ENCODE measurements at places on chromosomes 12 and 14. TPM values are rescaled to one million over a fixed set of nuclear protein-coding genes. Genes with fewer than 3 reads are reported as not detected.

GRCh38 chr14:88919502-88919901 lies 95.1 kb downstream of the TTC8 start:
- no peak overlapping the region for H3K27ac ChIP-seq
- H3K4me3 ChIP-seq: no peak overlapping the region
- no peaks in the 10 kb centered on the region for H3K36me3 ChIP-seq
- no peaks in the 10 kb centered on the region for H3K27me3 ChIP-seq
- no peak for DNase-seq

GRCh38 chr14:23929822-23930294 lies 23.7 kb upstream of the DHRS4 start:
- H3K4me1 ChIP-seq: no peaks in the 10 kb centered on the region
- no peaks in the 10 kb centered on the region for H3K36me3 ChIP-seq
- no peak overlapping the region for H3K4me3 ChIP-seq
- no peaks in the 10 kb centered on the region for H3K27me3 ChIP-seq
- peak; percentile 87 for DNase-seq
- H3K27ac ChIP-seq: no peak overlapping the region

TMEM253 gene
- total RNA-seq: not detected

- no peaks in the 10 kb centered on the region for H3K27me3 ChIP-seq
- no peak overlapping the region for H3K4me3 ChIP-seq
Measured at GRCh38 chr14:33810308-33810707, 140.6 kb downstream of the EGLN3 start.

GRCh38 chr14:31690056-31690455 lies 128.9 kb downstream of the NUBPL start:
- no peak for DNase-seq
- H3K27ac ChIP-seq: no peak overlapping the region
- no peaks in the 10 kb centered on the region for H3K4me1 ChIP-seq
- no peaks in the 10 kb centered on the region for H3K36me3 ChIP-seq

DNA sequence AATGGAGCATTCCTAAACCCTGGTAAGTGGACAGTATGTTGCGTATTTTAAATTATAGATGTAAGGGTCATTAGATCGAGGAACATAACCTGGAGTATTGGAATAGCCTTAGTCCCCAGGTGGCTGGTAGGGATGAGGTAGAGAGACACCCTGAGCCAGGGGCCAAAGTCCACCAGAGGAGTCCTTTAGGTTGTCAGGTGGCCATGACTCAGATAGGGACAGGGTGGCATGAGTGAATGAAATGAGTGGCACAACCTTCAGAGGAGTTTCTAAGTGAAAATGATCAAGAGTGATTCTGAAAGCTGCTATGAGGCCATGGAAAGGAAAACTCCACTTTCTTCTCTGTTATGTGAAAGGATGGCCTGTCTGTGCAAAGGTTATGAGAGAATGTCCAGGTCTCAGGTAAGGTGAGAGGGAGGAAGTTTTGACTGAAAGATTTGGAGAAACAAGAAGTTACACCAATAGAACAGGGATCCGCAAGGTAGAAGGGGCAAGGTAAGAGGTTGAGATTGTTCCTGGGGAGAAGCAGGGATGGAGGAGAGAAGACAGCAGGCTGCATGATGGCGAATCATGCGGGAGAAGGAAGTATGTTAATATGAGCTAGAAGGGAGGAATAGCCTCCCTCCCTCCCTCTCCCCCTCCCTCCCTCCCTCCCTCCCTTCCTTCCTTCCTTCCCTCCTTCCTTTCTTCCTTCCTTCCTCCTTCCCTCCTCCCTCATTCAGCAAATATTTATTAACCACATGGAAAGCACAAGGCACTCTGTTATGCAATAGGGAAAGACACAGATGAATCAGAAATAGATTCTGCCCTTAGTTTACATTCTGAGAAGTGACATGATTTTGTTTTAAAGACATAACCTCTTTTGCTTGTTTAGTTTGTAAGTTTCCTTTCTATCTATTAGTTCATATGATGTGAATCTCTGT lies 14.0 kb upstream of the RIPK3 start:
- no peaks in the 10 kb centered on the region for H3K4me1 ChIP-seq
- peaks cover 22% of the 10 kb centered on the region for H3K27me3 ChIP-seq
- no peak overlapping the region for H3K27ac ChIP-seq
- no peak for DNase-seq
- H3K36me3 ChIP-seq: no peaks in the 10 kb centered on the region

DNA sequence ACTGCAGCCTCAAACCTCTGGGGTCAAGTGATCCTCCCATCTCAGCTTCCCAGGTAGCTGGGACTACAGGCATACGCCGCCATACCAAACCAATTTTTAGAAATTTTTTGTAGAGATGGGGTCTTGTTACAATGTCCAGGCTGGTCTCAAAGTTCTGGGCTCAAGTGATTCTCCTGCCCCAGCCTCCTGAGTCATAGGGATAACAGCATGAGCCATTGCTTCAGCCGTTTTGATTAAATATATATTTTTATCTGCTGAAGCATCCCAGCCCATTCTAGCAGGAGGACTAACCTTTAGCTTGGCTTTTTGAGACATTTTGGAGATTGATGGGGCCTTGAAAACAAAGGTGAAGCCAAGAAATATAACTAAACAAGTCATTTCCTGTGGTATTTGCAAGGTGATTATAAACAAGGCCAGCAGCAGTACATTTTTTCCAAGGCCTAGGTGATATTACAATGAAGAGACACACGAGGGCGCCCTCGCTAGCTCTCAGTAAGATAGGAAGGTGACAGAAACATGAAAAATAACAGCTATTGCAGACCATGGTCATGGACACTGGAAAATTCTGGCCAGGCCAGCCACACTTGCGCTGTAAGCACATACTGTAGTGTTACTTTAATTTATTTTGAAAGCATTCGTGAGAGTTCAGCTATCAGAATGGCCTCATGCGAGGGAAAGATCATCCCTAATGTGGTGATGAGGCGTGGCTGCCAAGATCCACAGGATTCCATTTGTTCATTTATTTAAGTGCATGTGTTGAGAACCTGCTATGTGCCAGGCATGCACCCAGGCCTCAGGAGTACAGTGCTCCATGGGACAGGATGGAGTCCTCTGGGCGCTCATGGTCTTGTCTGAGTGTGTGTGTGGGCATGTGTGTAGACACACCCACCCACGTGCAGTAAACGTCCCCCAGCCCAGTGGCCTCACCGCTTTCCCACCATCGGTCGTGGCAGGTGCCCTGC lies 63.5 kb downstream of the DGLUCY start:
- peak; percentile 81 for DNase-seq
- H3K4me3 ChIP-seq: no peak overlapping the region
- no peak overlapping the region for H3K27ac ChIP-seq
- no peaks in the 10 kb centered on the region for H3K4me1 ChIP-seq

ETV6 gene
- 5.1 TPM for total RNA-seq

AKAP3 gene
- total RNA-seq: 1.1 TPM

DNA sequence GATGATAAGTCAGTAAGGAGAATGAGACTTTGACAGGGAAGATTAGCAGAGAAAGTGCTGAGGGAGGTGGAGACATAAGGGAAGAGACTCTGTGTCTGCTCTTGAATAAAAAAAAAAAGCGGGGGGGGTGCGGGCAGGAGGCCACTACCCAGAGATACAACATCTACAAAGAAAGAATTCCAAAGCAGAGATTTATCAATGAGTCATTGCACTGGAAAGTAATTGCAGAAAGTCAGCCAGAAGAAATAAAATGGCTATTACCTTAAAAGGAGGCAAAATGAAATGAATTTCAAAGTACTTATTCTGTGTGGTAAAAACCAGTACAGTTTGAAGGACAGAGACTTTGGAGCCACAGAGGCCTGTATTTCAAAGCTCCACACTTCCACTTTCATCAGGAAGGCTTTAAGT lies 267.1 kb upstream of the PRKD1 start:
- no peak overlapping the region for H3K27ac ChIP-seq
- no peaks in the 10 kb centered on the region for H3K36me3 ChIP-seq
- no peak for DNase-seq
- no peaks in the 10 kb centered on the region for H3K27me3 ChIP-seq
- H3K4me3 ChIP-seq: no peak overlapping the region

DNA sequence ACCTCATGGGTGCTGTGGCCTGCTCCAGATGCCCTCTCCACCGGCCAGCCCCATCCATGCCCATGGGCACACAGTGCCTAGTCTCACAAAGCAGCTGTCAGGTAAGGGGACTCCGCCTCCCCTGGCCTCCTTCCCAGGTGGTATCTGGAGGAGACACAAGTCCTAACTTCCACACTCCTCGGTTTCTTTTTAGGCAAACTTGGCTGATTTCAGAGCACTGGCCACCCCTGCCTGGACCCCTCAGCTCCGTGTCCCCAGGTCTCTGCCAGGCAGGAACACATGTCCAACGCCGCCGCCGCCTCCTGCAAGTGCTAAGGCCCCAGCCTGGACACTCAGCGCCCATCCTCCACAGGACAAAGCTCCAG lies 324.1 kb upstream of the DIO3 start:
- H3K4me1 ChIP-seq: peaks cover 12% of the 10 kb centered on the region
- DNase-seq: no peak
- no peak overlapping the region for H3K4me3 ChIP-seq
- H3K27me3 ChIP-seq: no peaks in the 10 kb centered on the region
- H3K27ac ChIP-seq: no peak overlapping the region

GRCh38 chr12:131189781-131190180 lies 236.1 kb downstream of the ADGRD1 start:
- H3K4me1 ChIP-seq: no peaks in the 10 kb centered on the region
- H3K4me3 ChIP-seq: no peak overlapping the region
- H3K27me3 ChIP-seq: no peaks in the 10 kb centered on the region
- no peak for DNase-seq

DNA sequence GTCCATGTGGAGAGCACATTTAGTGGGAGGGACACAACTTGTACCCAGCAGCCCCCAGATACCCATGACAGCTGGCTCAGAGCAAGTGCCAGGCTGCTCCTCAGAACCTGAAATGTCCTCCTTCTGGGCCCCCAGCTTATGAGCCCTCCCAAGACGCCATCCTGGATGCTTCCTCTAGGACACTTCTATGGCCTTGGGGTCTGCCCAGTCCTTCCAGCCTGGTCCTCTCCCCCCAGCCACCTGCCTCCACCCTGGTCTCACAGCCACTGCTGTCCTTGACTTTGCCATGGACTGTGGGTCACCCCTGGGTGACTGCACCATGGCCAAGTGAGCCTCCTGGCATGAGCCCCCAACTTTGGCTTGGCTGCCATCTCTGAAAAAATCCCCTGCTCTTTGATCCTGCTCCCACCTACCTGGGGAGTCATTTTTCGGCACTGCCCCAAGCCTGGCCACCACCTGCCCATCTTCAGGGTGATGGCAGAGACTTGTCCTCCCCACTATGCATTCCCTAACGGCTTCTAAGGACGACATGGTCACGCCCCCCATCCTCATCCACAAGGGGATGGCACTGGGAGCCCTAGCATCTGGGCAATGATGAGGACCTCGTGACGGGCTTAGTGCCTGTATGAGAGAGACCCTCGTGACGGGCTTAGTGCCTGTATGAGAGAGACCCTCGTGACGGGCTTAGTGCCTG lies 323.7 kb downstream of the TMEM121 start:
- DNase-seq: no peak
- H3K27me3 ChIP-seq: peaks cover 40% of the 10 kb centered on the region
- no peak overlapping the region for H3K27ac ChIP-seq
- H3K36me3 ChIP-seq: no peaks in the 10 kb centered on the region
- H3K4me1 ChIP-seq: no peaks in the 10 kb centered on the region

- no peak overlapping the region for H3K4me3 ChIP-seq
- DNase-seq: no peak
- H3K36me3 ChIP-seq: no peaks in the 10 kb centered on the region
- no peaks in the 10 kb centered on the region for H3K27me3 ChIP-seq
- no peak overlapping the region for H3K27ac ChIP-seq
Measured at GRCh38 chr12:119157978-119158377, 20.8 kb upstream of the HSPB8 start.

GRCh38 chr12:41745593-41745992 lies 399.1 kb downstream of the GXYLT1 start:
- H3K4me3 ChIP-seq: no peak overlapping the region
- H3K27me3 ChIP-seq: no peaks in the 10 kb centered on the region
- H3K36me3 ChIP-seq: no peaks in the 10 kb centered on the region

- peaks cover 12% of the 10 kb centered on the region for H3K36me3 ChIP-seq
- H3K4me3 ChIP-seq: no peak overlapping the region
- H3K27me3 ChIP-seq: no peaks in the 10 kb centered on the region
- no peak for DNase-seq
Measured at GRCh38 chr14:99430491-99430890, 50.2 kb downstream of the SETD3 start.

BCL11B gene
- 1.7 TPM for total RNA-seq

DNA sequence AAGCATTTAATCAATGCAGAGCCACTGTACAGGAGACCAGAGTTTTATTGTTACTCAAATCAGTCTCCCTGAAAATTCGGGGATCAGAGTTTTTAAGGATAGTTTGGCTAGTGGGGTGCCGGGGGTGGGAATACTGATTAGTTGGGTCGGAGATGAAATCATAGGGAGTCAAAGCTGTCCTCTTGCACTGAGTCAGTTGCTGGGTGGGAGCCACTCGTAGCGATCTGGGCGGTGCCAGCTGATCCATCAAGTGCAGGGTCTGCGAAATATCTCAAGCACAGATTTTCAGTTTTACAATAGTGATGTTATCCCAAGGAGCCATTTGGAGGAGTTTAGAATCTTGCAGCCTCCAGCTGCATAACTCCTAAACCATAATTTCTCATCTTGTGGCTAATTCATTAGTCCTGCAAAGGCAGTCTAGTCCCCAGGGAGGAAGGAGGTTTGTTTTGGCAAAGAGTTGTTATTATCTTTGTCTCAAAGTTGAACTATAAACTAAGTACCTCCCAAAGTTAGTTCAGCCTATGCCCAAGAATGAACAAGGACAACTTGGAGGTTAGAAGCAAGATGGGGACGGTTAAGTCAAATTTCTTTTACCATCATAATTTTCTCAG lies 169.4 kb upstream of the PLEKHG7 start:
- H3K4me1 ChIP-seq: peaks cover 5% of the 10 kb centered on the region
- no peak overlapping the region for H3K27ac ChIP-seq
- no peaks in the 10 kb centered on the region for H3K36me3 ChIP-seq
- no peak overlapping the region for H3K4me3 ChIP-seq

GRIP1 gene
- 8.2 TPM for total RNA-seq

TPH2 gene
- not detected for total RNA-seq

GRCh38 chr12:76921891-76922664 lies 43.3 kb upstream of the CSRP2 start:
- H3K27ac ChIP-seq: no peak overlapping the region
- no peak overlapping the region for H3K4me3 ChIP-seq
- no peaks in the 10 kb centered on the region for H3K36me3 ChIP-seq
- H3K4me1 ChIP-seq: no peaks in the 10 kb centered on the region
- no peak for DNase-seq
- H3K27me3 ChIP-seq: no peaks in the 10 kb centered on the region

KERA gene
- total RNA-seq: not detected

GRCh38 chr14:52240623-52241022 lies 26.9 kb upstream of the PTGDR start:
- no peak overlapping the region for H3K4me3 ChIP-seq
- DNase-seq: no peak
- no peaks in the 10 kb centered on the region for H3K27me3 ChIP-seq
- H3K36me3 ChIP-seq: no peaks in the 10 kb centered on the region
- no peak overlapping the region for H3K27ac ChIP-seq

DNA sequence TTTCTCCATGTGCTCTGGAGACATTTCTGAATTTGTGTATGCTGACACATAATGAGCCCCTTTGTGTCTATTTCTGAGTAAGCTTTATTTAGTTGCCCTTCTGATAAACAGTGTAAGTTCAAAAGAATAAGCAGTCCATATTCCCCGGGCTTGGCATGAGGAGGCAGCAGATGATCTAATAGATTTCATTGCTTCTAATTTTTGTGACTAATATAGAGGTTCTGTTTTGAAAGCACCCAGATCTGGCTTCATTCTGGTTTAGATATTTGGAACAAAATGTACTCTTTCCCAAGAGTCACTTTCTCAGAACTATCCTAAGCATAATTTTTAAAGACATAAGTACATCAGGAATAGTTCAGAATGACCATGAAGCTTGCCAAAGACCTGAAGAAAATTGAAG lies 290.9 kb downstream of the BTG1 start:
- no peaks in the 10 kb centered on the region for H3K36me3 ChIP-seq
- no peaks in the 10 kb centered on the region for H3K4me1 ChIP-seq
- H3K27ac ChIP-seq: no peak overlapping the region
- no peaks in the 10 kb centered on the region for H3K27me3 ChIP-seq

Measured in SJCRH30 (cell line).